ENCODE measurements at places on chromosomes 7 and 10. TPM values are rescaled to one million over a fixed set of nuclear protein-coding genes. Genes with fewer than 3 reads are reported as not detected.

DNA sequence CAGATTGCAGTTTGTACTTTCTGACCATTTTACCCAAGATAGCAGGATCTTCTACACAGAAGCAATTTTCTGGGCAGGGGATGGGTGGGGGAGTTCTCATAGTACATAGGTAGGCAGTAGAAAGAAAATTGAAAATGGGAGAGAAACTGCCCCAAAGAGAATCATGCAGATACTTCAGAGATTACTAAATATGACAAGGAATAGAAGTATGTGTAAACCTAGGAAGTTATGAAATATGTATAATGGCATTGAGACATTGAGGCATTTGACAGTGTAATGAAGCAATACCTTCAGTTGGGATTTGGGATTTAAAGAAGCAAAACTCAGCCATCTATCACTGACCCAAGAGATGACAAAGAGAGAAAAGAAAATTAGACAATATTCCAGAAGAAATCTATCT, 233.0 kb downstream of the PTN start:
- DNase-seq, result no peak
- H3K4me1 ChIP-seq, result no peaks in the 10 kb centered on the region
- no peak overlapping the region for H3K27ac ChIP-seq
- no peak overlapping the region for H3K4me3 ChIP-seq
- H3K36me3 ChIP-seq, result no peaks in the 10 kb centered on the region
- no peaks in the 10 kb centered on the region for H3K27me3 ChIP-seq

SDK1 gene
- 1.1 TPM for total RNA-seq

TDRD1 gene
- 0.25 TPM for total RNA-seq

GRCh38 chr10:63206576-63206975, 73.4 kb downstream of the NRBF2 start:
- no peaks in the 10 kb centered on the region for H3K27me3 ChIP-seq
- H3K27ac ChIP-seq, result peak overlapping the region; percentile 70
- DNase-seq, result no peak

RET gene
- 0.32 TPM for total RNA-seq

GRCh38 chr7:95324431-95324830, at the start of gene PON1:
TSS of gene PON1 (minus strand) at chr7:95324532. CDS start at chr7:95324475, 57 bp downstream.
- no peak within 1 kb of the TSS for H3K4me3 ChIP-seq
- H3K4me1 ChIP-seq, result peaks cover 6% of the 10 kb centered on the region
- no peaks in the 10 kb centered on the region for H3K36me3 ChIP-seq
- H3K27ac ChIP-seq, result no peak within 1 kb of the TSS

DNA sequence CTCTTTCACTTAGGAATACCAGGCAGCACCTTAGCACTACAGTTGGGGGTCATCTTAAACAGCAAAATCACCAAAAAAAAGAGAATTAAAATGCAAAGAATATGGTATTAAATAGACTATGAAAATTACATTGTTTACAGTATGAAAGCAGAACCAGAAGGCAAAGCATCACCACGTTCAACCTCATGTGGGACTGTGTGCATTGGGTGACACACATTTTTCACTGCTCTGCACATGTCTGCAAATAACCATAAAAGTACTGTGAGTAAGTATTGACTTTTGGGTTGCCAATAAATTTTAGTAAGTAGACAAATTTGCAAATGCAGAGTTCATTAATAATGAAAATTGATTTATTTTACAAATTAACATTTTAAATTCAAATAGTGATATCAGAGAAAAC, 232.1 kb upstream of the ZWINT start:
- no peaks in the 10 kb centered on the region for H3K4me1 ChIP-seq
- H3K27ac ChIP-seq, result no peak overlapping the region
- no peaks in the 10 kb centered on the region for H3K36me3 ChIP-seq
- DNase-seq, result no peak
- no peaks in the 10 kb centered on the region for H3K27me3 ChIP-seq

GRCh38 chr10:92121686-92122492, 169.0 kb downstream of the CPEB3 start:
- H3K4me1 ChIP-seq, result no peaks in the 10 kb centered on the region
- no peak overlapping the region for H3K27ac ChIP-seq
- H3K27me3 ChIP-seq, result no peaks in the 10 kb centered on the region
- DNase-seq, result no peak
- no peaks in the 10 kb centered on the region for H3K36me3 ChIP-seq

SPDYE8 gene
- total RNA-seq, result not detected

- no peak overlapping the region for H3K4me3 ChIP-seq
- H3K4me1 ChIP-seq, result no peaks in the 10 kb centered on the region
- peaks cover 2% of the 10 kb centered on the region for H3K27me3 ChIP-seq
- no peaks in the 10 kb centered on the region for H3K36me3 ChIP-seq
- DNase-seq, result no peak
These were observed 191.2 kb downstream of the CXCL12 start for GRCh38 chr10:44193567-44194220.

- no peak overlapping the region for H3K27ac ChIP-seq
- no peak overlapping the region for H3K4me3 ChIP-seq
- peaks cover 3% of the 10 kb centered on the region for H3K4me1 ChIP-seq
- H3K36me3 ChIP-seq, result no peaks in the 10 kb centered on the region
These were observed 121.7 kb downstream of the DOCK4 start for GRCh38 chr7:112084520-112084971.

GRCh38 chr10:30176182-30176581, 116.8 kb upstream of the JCAD start:
- H3K36me3 ChIP-seq, result no peaks in the 10 kb centered on the region
- H3K27me3 ChIP-seq, result peaks cover 9% of the 10 kb centered on the region

- no peaks in the 10 kb centered on the region for H3K36me3 ChIP-seq
- peaks cover 5% of the 10 kb centered on the region for H3K27me3 ChIP-seq
- DNase-seq, result no peak
- H3K4me1 ChIP-seq, result no peaks in the 10 kb centered on the region
- no peak overlapping the region for H3K4me3 ChIP-seq
These were observed 147.5 kb upstream of the PPP2R2D start for GRCh38 chr10:131753336-131753735.

DNA sequence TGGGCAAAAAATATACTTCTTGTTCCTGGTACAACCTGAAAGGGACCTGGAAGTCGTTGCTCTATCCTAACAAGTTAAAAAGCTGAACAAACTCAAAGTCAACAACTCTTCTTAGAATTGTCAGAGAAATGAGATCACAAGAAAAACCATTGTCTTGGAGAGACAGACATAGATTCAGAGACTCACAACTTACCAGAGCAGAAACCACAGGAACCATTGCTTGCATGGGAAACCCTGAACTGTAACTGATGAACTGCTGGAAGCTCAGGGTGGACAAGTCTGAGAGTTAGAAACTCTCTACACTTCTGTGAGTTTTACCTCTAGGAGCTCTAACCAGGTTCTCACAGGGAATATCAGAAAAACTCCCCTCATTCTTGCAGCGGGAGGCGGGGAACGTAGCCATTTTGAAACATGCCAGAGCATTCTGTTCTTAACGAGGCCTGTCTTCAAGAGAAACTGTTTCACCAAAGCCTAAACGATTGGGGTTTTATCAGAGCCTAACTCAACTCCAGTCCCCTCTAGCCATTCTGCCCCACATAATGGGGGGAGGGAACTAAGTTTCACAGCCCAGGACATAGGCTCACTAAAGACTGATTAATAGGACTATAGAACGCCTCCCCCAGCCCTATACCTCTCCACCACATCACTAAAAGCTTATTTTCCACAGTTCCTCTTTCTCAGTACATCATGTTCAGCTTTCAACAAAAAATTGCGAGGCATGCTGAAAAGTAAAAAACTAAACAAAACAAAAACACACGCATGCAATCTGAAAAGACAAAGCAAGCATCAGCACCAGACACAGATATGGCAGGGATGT, 12.0 kb upstream of the GSDME start:
- H3K4me3 ChIP-seq, result no peak overlapping the region
- DNase-seq, result no peak
- H3K27ac ChIP-seq, result no peak overlapping the region
- peaks cover 4% of the 10 kb centered on the region for H3K4me1 ChIP-seq
- no peaks in the 10 kb centered on the region for H3K36me3 ChIP-seq
- H3K27me3 ChIP-seq, result peaks cover 18% of the 10 kb centered on the region

DNA sequence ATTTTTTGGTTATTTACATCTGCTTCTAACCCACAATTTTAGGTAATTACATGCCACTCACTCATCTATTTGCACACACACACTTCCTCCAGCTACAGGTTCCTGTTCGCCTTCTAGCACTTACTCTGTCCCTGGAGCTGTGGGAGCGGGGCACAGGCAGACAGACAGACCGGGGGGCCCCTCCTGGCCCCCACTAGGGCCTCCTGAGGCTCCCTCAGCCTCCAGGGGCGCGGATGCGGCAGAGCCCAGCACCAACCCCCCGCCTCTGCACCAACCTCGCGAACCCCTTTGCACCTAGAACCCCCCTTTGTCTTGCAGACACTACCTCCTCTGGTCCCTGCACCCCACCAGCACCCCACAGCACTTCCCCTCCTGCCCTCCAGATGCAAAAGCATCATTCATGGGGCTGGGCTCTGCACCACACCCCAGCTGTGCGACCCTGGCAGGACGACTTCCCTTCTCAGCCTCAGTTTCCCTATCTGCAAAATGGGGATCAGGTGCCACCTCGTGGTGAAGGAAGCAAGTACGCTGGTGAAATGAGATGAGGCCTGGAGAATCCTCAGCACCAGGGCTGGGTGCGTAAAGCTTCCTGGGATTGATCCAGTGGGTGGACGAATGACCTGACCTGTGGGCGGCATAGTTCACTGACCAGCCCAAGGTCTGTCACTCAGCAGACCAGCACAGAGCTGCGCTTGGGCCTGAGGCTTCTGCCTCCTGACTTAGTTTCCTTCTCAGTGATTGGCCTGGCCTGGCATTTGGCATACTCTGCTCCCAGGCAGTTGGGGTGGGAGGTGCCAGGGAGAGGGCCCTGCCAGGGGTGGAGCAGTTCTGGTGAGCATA, 37.9 kb downstream of the ELFN1 start:
- no peaks in the 10 kb centered on the region for H3K27me3 ChIP-seq
- H3K36me3 ChIP-seq, result no peaks in the 10 kb centered on the region
- no peak overlapping the region for H3K4me3 ChIP-seq
- no peaks in the 10 kb centered on the region for H3K4me1 ChIP-seq
- no peak for DNase-seq
- H3K27ac ChIP-seq, result no peak overlapping the region

TMEM176A gene
- not detected for total RNA-seq

GRCh38 chr10:131848296-131848695, 52.5 kb upstream of the PPP2R2D start:
- DNase-seq, result no peak
- H3K4me3 ChIP-seq, result no peak overlapping the region
- H3K36me3 ChIP-seq, result no peaks in the 10 kb centered on the region
- no peaks in the 10 kb centered on the region for H3K4me1 ChIP-seq

GRCh38 chr10:16779384-16779915, 37.8 kb downstream of the RSU1 start:
- peak; percentile 88 for DNase-seq
- H3K27ac ChIP-seq, result peak overlapping the region; percentile 74
- no peaks in the 10 kb centered on the region for H3K27me3 ChIP-seq
- H3K4me3 ChIP-seq, result peak overlapping the region; percentile 6
- peaks cover 25% of the 10 kb centered on the region for H3K36me3 ChIP-seq

CPED1 gene
- not detected for total RNA-seq

ST7 gene
- 8.1 TPM for total RNA-seq

- peak overlapping the region; percentile 21 for H3K27ac ChIP-seq
- H3K36me3 ChIP-seq, result no peaks in the 10 kb centered on the region
- H3K4me1 ChIP-seq, result peaks cover 21% of the 10 kb centered on the region
These were observed 39.7 kb upstream of the MTPN start for GRCh38 chr7:136016649-136017395.

IL15RA gene
- 19.7 TPM for total RNA-seq

DNA sequence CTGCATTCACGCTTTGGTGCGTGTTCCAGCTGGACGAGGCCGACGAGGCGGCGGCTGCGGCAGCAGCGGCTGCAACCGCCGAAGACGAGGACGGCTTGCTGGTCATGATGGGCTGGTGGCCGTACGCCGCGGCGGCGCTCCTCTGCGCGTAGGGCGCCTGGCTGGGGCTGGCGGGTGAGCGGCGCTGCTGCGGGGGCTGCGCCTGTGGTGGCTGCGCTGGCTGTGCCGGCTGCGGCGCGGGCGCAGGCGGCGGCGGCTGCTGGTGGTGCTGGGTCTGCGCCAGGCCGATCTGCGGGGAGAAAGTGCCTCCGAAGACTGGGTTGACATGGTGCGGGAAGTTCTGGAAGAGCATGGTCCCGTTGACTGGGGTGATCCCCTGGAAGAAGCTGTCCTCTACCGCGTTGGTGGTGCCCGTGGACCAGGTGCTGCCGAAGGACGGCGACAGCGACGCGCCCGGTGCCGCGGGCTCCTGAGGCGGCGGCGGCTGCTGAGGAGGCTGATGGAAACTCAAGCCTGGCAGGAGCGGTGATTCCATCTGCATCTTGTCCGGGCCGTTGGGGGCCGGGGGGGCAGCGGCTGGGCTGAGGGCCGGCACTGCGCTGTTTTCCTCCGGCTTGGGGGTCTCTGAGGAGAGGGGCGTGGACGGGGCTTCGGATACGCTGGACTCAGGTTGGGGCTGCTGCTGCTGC, 51.1 kb downstream of the CPEB3 start:
- DNase-seq, result peak; percentile 64
- H3K27ac ChIP-seq, result peak overlapping the region; percentile 24
- H3K27me3 ChIP-seq, result peaks cover 14% of the 10 kb centered on the region
- peaks cover 10% of the 10 kb centered on the region for H3K36me3 ChIP-seq
- peak overlapping the region; percentile 72 for H3K4me3 ChIP-seq
- peaks cover 29% of the 10 kb centered on the region for H3K4me1 ChIP-seq

DNA sequence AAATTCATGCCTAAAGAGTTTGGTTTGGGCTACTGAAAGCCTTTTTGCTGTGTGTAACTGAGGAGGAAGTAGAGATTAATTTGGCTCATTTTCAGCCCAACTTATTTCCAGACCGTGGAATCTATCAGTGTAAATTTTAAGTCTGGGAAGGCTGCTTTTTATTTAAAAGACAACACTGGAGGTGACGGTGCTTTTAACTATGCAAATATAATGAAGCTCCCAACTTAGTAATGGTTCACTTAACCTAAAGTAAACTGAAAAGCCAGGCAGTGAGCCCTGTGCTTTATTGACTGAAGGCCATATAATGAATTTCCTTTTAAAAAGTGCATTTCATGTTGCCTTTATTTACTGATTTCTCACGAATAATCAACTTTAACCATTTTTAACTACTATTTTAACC, 127.2 kb downstream of the NPY start:
- DNase-seq, result no peak
- H3K36me3 ChIP-seq, result no peaks in the 10 kb centered on the region
- peaks cover 2% of the 10 kb centered on the region for H3K4me1 ChIP-seq

GRCh38 chr10:84563355-84563754, 235.0 kb downstream of the CCSER2 start:
- peaks cover 23% of the 10 kb centered on the region for H3K27me3 ChIP-seq
- no peak overlapping the region for H3K27ac ChIP-seq

SLC29A3 gene
- total RNA-seq, result 2.6 TPM

- no peak overlapping the region for H3K27ac ChIP-seq
- no peaks in the 10 kb centered on the region for H3K27me3 ChIP-seq
- peaks cover 15% of the 10 kb centered on the region for H3K36me3 ChIP-seq
- peaks cover 18% of the 10 kb centered on the region for H3K4me1 ChIP-seq
- no peak for DNase-seq
- no peak overlapping the region for H3K4me3 ChIP-seq
These were observed 286.8 kb downstream of the ADK start for GRCh38 chr10:74437822-74438221.

TEX47 gene
- not detected for total RNA-seq

NUP42 gene
- 44.8 TPM for total RNA-seq

DNA sequence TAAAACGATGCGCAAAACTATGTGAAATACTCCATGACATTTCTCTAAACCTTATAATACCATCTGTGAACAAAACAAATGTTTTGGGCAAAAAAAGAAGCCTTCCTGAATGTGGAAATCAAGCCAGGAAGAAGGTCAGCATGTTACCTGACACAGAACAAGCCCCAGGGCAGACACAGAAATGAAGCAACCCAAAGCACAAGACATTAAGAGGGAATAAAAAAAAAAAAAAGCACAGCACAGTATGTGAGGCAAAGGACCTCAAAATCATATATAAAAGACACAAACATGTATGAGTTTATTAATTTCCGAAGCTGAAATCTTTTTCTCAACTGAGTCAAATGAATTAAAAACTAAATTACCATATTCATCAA, 161.8 kb downstream of the SKIDA1 start:
- H3K27me3 ChIP-seq, result no peaks in the 10 kb centered on the region
- H3K4me3 ChIP-seq, result no peak overlapping the region
- H3K4me1 ChIP-seq, result no peaks in the 10 kb centered on the region
- no peaks in the 10 kb centered on the region for H3K36me3 ChIP-seq

Measured in activated CD4-positive, alpha-beta T cell treated with anti-CD3 and anti-CD28 coated beads for 36 hours (primary cell).